Kidney tubule cell (primary cell): ENCODE measurements at places on chromosomes 12 and 14.

GRCh38 chr12:119206348-119207062 lies 27.8 kb downstream of the HSPB8 start:
- DNase-seq: no peak

DNA sequence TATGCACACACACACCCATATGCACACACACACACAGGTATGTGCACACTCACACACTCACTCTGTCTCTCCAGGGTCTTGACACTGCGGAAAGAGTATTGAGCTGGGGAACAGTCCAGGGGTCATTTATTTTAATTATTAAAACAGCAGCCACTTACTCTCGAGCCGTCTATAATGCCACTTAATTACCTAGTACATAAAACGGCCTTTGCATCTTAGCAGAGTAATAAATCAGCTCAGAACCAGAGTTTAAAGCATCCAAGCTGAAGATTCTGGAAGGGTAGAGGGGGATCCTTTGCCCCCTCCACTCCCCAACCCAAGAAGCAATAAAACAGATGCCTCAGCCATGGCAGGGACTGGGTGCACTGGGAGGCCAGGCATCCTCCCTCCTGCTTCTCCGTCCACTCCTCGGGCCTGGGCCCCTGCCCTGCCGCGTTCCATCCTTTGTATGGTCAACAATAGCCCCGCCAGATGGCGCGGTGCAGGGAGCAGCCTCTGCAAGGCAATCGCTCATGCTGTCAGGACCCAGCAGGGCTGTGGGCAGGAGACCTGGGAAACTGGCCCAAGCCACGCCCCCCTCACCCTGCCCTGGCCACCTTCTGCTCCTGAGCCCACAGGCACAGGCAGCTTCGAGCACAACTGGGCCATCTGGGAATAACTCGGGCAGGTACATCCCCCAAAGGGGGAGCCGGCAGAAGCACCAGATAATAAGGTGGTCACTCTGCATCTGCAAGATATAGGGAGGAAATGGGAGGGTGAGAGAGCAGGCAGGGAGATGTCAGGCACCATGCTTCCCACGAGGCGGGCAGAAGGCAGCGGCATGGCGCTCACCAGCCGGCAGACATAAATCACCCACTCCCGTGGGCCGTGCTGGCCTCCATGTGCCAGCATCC lies 40.9 kb downstream of the CCDC85C start:
- DNase-seq: peak; percentile 87

DNA sequence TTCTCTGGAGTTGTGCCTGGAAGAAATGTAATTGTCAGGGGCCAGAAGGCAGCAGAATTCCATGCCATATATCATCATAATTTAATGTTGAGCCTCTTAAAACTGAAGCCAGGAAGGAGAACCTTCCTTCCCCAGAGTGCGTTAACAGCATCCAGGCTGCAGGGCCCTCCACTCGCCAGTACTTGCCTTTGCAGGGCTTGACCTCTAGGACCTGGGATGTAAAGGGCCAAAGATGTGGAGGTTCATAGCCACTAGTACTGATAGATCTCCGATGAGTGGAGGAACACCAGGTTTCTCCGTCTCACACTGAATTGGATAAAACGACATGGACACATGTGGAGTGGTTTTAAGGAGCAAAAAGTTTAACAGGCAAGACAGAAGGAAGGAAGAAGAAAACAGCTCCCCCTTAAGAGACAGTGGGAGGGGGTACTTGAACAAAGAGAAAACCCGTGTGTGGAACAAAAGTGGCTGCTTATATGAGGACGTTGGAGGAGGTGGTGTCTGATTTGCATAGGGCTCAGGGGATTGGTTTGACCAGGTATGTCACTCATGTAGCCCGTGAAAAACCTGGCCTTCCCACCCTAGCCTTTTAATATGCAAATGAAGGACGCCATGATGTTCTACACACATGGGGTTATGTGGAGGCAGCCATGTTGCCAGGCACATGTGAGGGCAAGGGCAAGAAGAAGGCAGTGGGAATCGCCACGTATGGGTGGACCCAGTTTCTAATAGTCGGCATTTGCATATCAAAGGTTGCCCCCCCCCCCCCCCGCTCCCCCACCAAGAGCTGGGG lies 38.8 kb upstream of the WSCD2 start:
- DNase-seq: no peak

DNA sequence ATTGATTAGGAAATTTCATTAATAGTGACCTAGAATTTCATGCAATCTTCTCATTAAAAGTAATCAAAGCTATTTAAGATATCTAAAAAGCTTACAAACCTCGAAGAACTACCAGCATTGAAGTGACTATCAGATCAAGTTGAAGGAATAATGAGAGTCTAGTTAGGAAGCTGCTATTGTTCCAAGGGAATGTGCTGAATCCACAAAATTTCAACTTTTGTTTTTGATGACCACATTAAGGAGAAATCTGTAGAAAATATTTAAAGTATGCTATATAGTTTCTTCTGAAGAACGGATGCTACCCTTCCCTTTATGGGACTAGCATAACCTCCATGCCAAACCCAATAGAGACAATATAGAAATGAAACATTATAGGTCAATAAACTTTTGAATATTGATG lies 2.5 kb upstream of the CTSG start:
- DNase-seq: no peak

DNA sequence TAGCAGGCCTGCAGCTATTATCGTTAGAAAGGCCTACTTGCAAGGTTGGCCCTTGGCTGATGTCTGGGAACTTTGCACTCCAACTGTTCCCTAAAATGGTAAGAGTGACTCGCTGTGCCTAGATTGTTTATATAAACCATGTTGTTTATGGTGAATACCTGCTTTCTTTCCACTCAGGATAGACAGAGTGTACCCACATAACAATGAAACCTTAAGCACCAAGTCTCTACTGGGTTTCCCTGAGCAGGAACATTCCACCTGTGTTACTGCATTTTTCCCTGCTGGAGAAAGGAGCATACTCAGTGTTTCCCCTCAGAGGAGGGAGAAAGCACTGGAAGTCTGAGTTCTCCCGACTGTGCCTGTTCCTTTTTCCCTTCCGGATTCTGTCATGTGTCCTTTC lies 32.8 kb downstream of the ERP29 start:
- DNase-seq: no peak

GRCh38 chr14:35470755-35471154 lies 63.2 kb upstream of the INSM2 start:
- DNase-seq: peak; percentile 31

- peak; percentile 88 for DNase-seq
These were observed 133.2 kb downstream of the SCARB1 start for GRCh38 chr12:124730455-124730932.

- no peak for DNase-seq
These were observed 923 bp upstream of the MLF2 start for GRCh38 chr12:6753772-6754356.

GRCh38 chr12:59929110-59929509 lies 333.3 kb downstream of the SLC16A7 start:
- peak; percentile 55 for DNase-seq

- no peak for DNase-seq
These were observed 20.7 kb downstream of the SLC6A12 start for GRCh38 chr12:193261-193660.

DNA sequence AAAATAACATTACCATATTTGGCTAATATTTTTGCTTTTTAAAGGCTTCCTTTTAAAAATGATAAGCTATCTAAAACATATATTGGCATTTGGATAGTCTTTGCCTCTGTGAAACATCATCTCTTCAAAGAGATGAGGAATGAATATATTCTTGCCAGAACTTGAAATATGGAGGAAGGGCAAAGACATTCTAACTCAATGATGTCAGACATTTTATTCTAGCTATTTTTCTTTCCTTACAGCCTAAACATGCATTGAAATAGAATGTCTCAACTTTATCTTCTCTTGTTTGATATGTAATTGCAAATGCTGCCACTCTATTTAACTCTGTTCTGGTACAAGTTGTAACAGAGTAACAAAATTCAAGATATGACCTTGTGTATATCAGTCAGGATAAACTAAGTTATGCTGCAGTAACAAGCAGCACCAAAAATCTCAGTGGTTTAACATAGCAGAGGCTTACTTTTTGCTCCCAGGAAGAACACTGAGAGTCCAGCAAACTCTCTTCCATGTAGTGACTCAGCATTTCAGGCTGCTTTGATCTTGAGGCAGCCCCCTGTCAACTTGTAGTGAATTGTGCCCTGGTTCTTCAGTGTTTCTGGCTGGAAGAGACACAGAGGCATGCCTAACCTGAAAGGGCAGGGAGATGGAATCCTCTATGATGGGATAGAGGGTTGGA lies 11.0 kb downstream of the IRAK3 start:
- no peak for DNase-seq

DNA sequence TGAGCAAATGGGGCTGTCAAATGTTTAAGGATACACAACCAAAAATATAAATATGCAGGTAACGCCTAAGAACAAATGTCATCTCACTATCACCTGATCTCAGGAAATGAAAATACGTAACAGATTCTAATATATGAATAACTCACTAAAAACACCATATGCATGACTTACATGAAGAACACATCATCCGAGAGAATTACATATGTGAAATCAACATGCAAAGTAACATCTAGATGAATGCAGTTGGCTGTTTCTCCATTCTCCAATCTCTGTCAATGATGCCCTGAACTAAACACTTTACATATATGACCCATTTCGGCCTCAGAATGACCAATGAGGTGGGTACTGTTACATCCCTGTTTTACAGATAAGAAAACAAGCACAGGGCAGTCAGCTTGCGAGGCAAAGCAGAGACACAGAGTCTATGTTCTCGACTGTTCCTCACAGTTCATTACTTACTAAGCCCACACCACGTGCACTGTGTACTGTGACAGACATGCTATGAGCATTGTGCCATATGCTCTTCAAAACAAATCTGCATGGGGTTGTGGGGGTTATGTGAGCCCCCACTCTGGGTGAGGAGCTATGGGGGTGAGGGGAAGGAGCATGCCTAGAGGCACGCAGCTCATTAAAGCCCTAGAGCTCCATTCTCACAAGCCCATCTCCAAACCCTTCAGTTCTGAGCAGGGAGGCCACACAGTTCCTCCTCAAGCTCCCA lies 42.6 kb downstream of the ZFYVE21 start:
- no peak for DNase-seq

GRCh38 chr12:22059976-22060647 lies 14.1 kb downstream of the CMAS start:
- DNase-seq: no peak

GRCh38 chr12:44694017-44694416 lies 182.1 kb downstream of the NELL2 start:
- no peak for DNase-seq

DNA sequence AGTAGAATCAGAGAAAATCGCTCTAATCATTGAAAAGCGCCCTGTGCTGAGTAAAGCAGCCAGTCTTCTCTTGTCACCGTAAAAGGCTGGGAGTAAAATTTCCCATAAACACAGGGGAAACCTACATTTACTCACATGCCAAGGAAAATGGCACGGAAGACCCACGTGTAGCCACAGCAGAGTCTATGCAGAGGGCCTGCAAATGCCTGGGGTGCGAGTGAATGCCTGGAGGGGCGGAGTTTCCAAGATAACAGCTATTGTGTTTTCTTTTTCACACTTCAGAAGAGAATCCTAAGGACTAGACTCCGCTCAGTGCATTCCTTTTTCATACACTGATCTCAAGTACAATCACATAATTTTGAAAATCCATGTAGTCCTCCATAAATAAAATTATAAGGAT lies 159.9 kb upstream of the FOXN3 start:
- no peak for DNase-seq

DNA sequence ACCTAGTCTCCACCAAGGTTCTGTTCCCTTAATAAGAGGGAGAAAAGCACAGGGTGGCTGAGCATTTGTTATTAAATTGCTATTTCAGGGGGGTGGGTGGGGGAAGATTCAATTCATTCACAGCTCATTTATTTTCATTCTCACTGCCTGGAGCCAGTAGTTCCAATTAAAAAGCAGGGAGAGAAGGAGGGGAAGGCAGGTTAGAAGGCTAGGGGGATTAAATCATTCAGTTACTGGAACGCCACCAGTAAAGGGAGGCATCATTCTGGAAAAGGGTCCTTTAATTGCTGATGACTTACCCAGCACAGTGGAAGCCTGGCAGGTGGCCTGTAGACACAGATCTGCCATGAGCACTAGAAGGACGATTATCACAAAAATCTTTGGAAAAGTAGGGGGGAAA lies 47.4 kb downstream of the NIN start:
- no peak for DNase-seq

- peak; percentile 13 for DNase-seq
These were observed 47.1 kb downstream of the BCAT1 start for GRCh38 chr12:24901576-24902461.

DNA sequence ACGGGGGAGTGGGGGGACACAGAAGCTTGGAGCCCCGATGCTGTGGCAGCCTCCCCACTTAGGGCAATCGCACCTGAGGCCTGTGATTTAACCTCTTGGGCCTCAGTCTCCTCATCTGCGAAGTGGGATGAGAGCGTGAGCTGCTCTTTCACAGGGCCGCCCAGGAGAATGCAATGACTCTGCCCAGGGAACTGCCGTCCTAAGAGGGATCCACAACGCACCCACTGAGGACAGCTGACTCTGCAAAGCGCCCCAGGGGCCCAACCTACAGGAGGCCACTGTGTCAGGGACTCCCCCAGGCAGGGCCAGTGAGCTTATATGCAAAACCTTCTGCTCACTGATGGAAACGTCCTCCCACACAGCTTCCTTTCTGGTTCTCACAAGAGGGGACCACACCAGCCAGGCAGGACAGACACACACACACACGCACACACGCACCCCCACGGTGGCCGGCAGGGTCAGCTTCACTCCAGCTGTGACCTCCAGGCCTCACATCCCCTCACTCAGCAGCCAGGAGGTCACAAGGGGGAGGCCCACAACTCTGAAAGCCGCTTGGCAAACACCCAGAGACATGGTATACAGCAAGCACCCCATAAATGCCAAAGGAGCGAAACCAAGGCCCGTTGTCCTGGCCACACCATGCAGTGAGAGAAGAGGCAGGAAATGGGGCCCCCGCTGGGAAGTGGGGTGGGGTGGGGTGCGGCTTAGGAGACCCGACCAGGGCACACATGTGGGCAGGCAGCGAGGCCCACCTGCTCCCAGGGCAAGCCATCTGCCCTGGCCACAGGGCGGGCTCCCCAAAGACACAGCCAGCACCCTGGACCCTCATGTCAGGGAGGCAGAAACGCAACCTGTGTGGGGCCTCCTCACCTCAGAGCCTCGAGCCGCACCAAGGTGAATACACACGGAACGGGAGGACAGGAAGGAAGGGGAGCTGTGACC lies 73.3 kb downstream of the NCOR2 start:
- DNase-seq: no peak
